Body of pancreas (tissue), 4 donors: ENCODE measurements at places on chromosomes 13 and 19. TPM values are rescaled to one million over a fixed set of nuclear protein-coding genes. Genes with fewer than 3 reads are reported as not detected.

B3GNT8 gene
- total RNA-seq, result 9.1 TPM

DNA sequence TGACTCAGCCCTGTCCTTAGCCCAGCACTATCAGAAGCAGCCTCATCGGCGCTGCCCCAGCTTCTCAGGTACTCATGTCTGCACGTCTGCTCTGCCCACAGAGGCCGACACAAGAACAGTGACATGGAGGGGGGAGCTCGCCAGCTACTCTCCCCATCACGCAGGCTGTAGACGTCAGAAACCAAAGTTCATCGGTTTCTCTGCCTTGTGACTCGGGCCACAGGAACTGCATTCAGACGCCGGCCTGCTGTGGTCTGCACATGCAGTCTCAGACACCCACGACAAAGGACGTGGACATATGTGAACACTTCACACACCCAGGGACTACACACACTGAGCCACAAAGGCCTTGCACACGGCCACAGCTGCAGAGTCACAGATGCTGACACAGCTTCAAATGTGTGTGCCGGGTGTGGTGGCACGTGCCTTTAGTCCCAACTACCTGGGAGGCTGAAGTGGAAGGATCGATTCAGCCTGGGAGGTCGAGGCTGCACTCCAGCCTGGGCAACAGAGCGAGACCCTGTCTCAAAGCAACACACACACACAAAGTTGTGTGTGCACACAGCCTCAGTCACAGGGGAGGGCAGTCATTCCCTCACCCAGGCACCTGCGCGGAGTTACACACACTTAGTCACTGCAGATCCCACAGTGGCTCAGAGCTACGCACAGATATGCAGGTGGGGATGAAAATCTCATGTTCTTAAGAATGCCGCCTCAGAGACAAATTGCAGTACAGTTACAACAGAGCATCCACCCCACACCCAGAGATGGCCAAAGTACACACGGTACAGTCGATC is 4.9 kb upstream of the ZFP36 start:
- peak; percentile 56 for DNase-seq
- H3K4me3 ChIP-seq, result no peak overlapping the region
- peak overlapping the region; percentile 95 for H3K27ac ChIP-seq

PNKP gene
- total RNA-seq, result 122 TPM

- H3K4me1 ChIP-seq, result peaks cover 10% of the 10 kb centered on the region
- no peak overlapping the region for H3K27ac ChIP-seq
- H3K27me3 ChIP-seq, result no peaks in the 10 kb centered on the region
- H3K4me3 ChIP-seq, result no peak overlapping the region
Observed at GRCh38 chr19:2089001-2089711, 7.0 kb downstream of the MOB3A start.

DNA sequence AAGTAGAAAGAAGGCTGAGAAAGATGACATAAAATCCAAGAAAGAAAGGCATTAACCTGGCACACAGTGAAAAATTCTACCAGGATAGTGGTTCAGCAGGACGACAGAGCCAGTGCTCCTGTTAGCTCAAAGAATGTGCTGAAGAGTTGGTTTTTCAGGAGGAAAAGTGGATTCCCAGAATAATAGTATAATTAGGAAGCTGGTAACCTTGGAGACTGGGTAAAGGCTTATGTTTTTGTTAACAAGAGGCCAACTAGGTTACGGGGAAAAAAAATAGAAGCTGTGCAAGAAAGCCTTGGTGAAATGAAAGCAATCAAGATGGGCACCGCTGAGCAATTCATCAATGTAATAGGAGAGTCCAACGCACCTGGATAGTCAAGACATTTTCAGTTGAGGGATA is 54.7 kb downstream of the SLC15A1 start:
- H3K36me3 ChIP-seq, result no peaks in the 10 kb centered on the region
- H3K27ac ChIP-seq, result no peak overlapping the region

DNA sequence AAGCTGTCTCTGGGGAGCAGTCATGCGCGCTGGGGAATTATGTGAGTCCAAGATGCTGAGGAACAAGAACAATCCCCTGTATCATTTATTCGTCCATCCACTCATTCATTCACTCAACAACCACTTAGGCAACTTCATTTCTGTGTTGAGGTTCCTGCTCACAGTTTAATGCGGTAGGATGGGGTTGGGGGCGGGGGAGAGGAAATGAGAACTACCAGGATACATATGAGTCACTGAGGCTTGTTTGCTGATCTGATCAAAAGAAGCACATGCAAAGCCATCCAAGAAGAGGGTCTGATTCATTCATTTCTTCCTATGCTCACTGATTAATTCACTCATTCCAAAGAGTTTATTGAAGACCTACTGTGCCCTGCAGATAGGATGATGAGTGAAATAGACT is 20.9 kb downstream of the ZNF536 start:
- no peak overlapping the region for H3K27ac ChIP-seq
- H3K4me1 ChIP-seq, result no peaks in the 10 kb centered on the region
- H3K36me3 ChIP-seq, result no peaks in the 10 kb centered on the region
- H3K4me3 ChIP-seq, result no peak overlapping the region
- no peaks in the 10 kb centered on the region for H3K27me3 ChIP-seq

GRCh38 chr13:111397202-111397880 is 76.9 kb downstream of the TEX29 start:
- no peak overlapping the region for H3K4me3 ChIP-seq
- no peaks in the 10 kb centered on the region for H3K36me3 ChIP-seq
- H3K27me3 ChIP-seq, result no peaks in the 10 kb centered on the region
- no peak for DNase-seq
- H3K27ac ChIP-seq, result no peak overlapping the region

SLC6A16 gene
- 1.6 TPM for total RNA-seq

SCN1B gene
- total RNA-seq, result 23.6 TPM

UBE2L5 gene
- total RNA-seq, result not detected

ZNF547 gene
- not detected for total RNA-seq

DNA sequence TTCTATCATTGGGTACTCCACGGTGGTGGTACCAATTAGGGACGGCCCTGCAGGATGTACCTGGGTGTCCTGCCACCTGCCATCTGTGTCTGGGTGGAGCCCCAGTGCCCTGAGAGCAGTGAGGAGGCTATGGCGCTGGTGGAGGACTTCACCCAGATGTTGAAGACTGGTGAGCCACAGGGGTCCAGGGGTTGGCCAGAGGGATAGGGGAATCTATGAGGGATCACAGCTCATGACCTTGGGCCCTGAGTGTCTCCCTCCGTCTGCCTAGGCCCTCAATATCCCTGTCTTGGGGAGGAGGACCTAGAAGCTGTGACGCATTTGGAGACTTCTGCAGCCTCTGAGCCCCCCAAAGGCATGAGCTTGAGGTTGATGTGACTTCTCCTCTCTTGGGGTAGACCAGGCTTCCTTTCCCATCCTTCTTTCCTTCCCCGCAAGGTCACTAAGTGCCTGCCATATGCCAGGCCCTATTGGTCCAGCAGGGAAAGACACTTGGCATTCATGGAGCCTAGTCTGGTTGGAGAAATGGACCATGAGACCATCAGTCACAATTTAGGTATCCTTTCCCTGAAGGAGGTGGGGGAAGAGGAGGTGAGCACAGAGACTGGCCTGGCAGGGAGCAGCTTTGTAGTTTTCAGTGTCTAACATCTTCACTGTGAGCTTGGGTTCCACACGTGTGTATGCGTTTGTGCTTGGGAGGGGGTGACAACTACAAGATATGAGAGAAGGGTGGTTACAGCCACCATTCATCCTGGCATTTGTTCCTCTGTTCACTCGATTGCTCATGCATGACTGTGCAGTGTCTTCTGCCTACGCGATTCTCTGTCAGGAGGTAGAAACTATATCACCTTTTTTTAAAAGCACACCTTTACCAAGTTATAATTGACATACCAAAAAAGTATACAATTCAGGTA is 5.1 kb upstream of the MZF1 start:
- H3K4me1 ChIP-seq, result peaks cover 38% of the 10 kb centered on the region
- no peak overlapping the region for H3K27ac ChIP-seq
- H3K4me3 ChIP-seq, result no peak overlapping the region
- peaks cover under 1% of the 10 kb centered on the region for H3K36me3 ChIP-seq

DNA sequence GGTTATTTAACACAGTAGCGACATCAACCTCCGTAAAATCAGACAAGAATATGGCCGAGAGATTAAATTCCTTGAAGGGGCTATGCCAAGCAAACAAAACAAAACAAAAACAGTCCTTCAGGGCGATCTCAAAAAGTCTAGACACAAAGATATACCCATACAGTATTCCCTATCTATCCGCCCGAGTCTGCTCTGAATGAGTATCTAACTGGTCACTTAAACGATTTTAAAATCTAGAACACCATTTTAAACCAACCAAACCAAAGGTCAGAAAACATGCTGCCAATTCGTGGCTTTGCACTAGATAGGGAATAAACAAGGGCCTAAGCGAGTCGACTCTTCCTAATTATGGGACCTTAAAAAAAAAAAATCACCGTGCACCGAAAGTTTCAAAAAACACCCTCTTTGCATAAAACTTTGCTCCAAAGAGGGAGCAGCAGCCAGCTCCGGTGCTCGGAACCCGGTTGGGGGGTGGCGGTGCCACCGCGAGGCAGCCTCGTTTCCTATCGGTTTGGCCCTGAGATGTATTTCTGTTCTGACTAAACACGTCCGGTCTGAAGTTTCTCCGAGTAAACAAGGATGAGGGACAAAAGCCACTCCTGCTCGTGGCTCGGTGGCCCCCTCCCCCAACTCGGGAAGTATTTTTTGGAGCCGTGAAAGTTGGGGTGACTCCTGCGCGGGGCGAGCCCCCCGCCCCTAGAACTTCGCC is 1.8 kb downstream of the HMGB1 start:
- no peaks in the 10 kb centered on the region for H3K27me3 ChIP-seq
- peak overlapping the region; percentile 98 for H3K27ac ChIP-seq
- DNase-seq, result peak; percentile 74
- H3K36me3 ChIP-seq, result no peaks in the 10 kb centered on the region

DNA sequence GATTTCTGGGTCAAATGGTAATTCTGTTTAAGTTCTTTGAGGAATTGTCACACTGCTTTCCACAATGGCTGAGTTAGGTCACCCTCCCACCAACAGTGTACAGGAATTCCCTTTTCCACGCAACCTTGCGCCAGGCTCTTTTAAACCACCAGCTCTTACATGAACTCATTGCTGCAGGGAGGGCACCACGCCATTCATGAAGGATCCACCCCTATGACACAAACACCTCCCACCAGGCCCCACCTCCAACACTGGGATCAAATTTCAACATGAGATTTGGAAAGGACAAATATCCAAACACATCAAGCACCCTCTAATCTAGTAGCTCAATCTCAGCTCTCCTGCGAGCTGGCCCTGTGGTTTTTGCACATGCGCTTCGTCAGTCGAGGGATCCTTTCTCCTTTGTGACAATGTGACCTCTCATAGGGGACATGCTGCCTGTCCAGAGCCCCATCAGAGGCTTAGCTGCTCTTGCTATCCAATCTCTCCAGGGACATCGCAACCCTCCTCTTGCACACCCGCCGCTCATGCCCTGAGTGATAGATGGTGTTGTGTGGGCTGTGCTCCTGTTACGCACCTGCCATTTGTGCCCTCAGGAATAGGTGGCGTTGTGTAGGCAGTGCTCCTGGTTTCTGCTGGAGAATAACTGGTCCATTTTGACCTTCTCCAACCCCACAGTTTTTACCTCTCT is 328.0 kb downstream of the UQCRFS1 start:
- H3K27me3 ChIP-seq, result no peaks in the 10 kb centered on the region
- H3K4me3 ChIP-seq, result no peak overlapping the region
- no peak overlapping the region for H3K27ac ChIP-seq
- no peak for DNase-seq

EBPL gene
- total RNA-seq, result 72.1 TPM

DNA sequence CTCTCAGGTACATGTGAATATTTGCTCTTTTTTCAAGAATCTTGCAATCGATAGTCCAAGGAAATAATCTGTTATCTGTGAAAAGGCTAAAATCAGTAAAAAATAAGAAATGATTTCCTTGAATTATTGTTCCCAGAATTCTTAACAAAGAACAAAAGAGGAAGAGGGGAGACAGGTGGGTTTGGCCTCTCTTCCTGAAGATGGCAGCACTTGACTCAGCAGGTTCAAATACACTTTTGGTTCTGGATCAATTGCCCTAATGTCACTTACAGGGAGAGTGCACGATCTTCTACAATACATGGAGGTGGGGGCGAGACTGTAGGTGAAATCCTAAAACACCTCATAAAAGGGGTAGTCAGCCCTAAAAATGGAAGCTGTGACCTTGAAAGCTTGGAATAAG is 358.7 kb downstream of the IRS2 start:
- H3K36me3 ChIP-seq, result no peaks in the 10 kb centered on the region
- no peak overlapping the region for H3K4me3 ChIP-seq
- no peak for DNase-seq
- no peaks in the 10 kb centered on the region for H3K4me1 ChIP-seq
- no peaks in the 10 kb centered on the region for H3K27me3 ChIP-seq
- H3K27ac ChIP-seq, result no peak overlapping the region

OR1I1 gene
- not detected for total RNA-seq

INSR gene
- total RNA-seq, result 243 TPM

FGF22 gene
- not detected for total RNA-seq

DNA sequence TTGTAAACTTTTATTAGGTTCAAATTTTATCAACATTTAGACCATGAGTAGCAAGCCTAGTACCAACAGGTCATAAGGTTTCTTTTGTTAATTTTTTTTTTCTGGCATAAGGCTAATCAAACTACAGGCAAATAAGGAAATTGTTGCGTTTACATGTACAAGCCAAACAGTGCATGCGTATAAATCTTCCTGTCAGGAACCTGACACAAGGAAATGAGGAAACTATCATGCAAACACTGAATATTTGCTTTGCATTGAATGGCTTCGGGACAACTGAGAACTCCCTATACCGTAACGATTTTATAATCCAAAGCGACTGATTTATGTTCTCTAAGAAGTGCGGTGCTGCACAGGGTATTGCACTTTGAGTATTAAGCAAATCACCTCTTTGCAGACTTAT is 133.0 kb upstream of the TRPC4 start:
- no peak overlapping the region for H3K4me3 ChIP-seq
- no peak overlapping the region for H3K27ac ChIP-seq
- no peaks in the 10 kb centered on the region for H3K36me3 ChIP-seq
- no peaks in the 10 kb centered on the region for H3K27me3 ChIP-seq

- no peaks in the 10 kb centered on the region for H3K27me3 ChIP-seq
- H3K4me1 ChIP-seq, result peaks cover 4% of the 10 kb centered on the region
- no peaks in the 10 kb centered on the region for H3K36me3 ChIP-seq
- DNase-seq, result no peak
Observed at GRCh38 chr13:36369268-36370107, 23.3 kb upstream of the SPART start.

OR4F17 gene
- not detected for total RNA-seq

LILRA5 gene
- total RNA-seq, result not detected

DNA sequence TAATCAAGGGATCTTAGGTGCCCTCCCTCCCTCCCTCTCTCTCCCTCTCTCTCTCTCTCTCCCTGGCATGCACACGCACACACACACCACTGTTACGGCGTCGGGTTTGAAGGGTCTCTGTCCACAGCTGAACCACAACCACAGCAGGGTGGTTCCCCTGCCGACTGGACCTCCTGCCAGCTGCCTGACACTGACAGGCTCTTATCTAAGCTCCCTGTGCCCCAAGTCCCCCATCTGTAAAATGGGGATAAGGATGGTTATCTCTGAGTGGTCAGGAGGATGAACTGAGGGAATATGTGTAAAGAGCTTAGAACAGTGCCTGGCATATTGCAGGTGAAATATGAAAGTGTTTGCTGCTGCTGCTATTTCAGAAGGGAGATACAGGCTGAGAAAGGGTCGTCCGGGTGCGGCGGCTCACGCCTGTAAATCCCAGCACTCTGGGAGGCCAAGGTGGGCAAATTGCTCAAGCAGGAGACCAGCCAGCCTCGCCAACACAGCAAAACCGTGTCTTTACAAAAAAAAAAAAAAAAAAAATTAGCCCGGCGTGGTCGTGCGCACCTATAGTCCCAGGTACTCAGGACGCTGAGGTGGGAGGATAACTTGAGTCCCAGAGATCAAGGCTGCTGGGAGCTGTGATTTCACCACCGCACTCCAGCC is 852 bp upstream of the SHISA7 start:
- no peaks in the 10 kb centered on the region for H3K27me3 ChIP-seq

IZUMO2 gene
- total RNA-seq, result not detected
